EH (cell line): ENCODE measurements at places on chromosomes 12 and 14.
A peak's percentile ranks its signal among the peaks of the same experiment; 100 is the strongest.

DNA sequence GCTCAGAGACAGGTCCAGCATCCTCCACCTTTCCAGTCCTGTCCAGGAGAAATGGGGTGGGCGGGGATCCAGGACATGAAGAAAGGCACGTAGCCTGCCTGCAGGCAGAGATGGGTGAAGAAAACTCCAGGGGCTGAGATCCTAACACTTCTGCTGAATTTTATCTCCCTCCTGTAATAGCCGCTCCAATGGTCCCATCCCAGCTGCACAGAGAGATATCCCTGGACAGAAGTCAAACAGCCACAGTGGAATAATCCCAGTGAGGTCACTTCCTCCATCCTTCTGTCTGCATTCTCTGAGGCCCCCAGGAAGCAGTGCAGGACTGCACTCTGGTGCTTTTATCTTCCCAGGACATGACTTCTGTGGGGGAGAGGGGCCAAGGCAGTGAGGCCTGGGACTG is 26.3 kb downstream of the KRT18 start:
- peak; percentile 81 for DNase-seq

GRCh38 chr12:115756271-115756670 is 521.2 kb downstream of the MED13L start:
- peak; percentile 73 for DNase-seq

DNA sequence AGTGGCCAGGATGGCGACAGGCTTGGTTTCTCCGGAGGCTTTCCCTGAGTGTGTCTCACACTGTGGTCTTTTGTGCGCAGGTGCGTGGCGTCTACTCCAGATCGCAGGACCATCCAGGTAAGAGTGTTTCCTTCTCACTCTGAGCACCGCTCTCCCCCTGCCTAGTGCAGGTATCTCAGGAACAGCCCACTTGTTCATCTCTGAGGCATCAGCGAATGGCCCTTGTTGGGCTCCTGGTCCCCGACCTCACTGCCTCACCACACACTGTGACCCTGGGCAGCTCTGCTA is 781 bp downstream of the ADGRD1 start:
- DNase-seq, result no peak

DNA sequence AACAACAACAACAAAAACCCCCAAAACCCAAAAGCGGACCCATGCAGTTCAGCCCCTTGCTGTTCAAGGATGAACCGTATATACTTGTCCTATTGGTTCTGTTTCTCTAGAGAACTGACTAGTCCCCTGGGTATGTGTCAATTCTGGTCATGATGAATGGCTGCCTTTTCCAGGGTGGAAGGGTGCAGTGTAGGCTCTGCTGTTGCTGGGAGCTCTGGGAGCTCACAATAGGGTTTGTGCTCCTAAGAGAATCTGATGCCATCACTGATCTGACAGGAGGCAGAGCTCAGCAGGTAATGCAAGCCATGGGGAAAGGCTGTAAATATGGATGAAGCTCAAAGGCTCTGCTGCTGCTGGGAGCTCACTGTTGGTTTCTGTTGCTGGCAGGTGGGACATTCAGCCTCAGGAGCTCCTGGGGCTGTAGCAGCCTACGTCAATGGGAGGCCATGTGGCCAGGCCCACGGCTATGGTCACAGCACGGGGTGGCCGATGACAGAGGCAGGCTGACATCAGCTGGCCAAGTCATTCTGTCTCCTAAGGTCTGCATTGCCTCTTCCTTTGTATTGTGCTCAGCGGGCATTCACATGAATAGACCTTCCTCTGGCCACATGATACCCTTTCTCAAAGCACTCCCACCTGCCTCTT is 37.9 kb downstream of the DLK1 start:
- DNase-seq, result no peak

DNA sequence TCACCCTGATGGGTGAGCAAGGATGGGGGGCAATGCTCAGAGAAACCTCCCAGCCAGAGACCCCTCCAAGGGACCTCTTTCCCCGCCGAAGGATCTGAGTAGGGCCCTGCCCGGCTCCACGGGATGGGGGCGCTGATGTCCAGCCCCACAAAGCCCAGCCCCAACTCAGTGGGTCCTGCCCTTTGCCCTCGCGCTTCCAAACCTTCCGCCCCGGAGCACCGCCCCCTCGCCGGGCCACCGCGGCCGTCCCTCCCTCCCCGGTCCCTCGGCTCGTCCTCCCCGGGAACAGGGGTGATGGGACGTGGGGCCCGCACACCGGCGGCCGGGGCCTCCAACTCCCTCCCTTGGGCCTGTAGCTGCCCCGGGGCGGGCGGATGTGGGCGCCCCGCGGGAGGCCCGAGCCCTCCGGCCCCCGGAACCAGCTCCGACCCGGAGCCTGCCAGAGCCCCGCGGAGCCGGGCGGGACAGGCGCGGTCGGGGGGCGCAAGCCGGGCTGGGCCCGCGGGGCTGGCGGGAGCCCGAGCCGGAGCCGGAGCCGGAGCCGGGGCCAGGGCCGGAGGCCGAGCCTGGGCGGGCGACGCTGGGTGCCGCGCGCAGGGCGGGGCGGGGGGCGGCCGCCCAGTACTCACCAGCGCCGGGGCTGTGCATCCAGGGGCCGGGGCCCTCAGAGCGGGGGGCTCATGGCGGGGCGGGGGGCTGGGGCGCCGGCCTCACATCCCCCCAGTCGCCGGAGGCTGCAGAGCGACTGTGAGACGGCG is 386 bp downstream of the HDAC7 start:
- DNase-seq, result peak; percentile 46

DNA sequence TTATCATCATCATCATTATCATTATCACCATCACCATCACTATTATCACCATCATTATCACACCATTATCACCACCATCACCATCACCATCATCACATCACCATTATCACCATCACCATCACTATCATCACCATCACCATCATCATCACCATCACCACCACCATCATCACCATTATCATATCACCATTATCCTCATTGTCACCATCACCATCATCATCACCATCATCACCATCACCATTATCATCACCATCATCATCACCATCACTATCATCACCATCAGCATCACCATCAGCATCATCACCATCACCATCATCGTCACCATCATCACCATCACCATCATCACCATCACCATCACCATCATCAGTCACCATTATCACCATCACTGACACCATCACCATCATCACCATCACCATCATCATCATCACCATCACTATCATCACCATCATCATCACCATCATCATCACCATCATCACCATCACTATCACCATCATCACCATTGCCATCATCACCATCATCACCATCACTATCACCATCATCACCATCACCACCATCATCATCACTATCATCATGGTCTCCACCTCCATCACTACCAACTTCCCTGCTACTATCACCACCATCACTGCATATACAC is 20.2 kb upstream of the GALNT9 start:
- no peak for DNase-seq
